Hematopoietic multipotent progenitor cell treated with erythropoietin and hydrocortisone succinate and interleukin-3 and kit ligand, for 4 days (in vitro differentiated cells): ENCODE measurements at places on chromosomes 2 and 18.

GRCh38 chr2:20934236-20934635, 109.6 kb downstream of the APOB start:
- no peak for DNase-seq

- no peak for DNase-seq
Measured at GRCh38 chr2:8520791-8521344, 161.0 kb upstream of the ID2 start.

- DNase-seq, result no peak
Measured at GRCh38 chr2:221896505-221897151, 324.5 kb upstream of the EPHA4 start.

- DNase-seq, result no peak
Measured at GRCh38 chr2:222837643-222838056, 23.2 kb upstream of the ACSL3 start.

GRCh38 chr2:95240091-95240490, 32.8 kb downstream of the ZNF892 start:
- DNase-seq, result no peak

DNA sequence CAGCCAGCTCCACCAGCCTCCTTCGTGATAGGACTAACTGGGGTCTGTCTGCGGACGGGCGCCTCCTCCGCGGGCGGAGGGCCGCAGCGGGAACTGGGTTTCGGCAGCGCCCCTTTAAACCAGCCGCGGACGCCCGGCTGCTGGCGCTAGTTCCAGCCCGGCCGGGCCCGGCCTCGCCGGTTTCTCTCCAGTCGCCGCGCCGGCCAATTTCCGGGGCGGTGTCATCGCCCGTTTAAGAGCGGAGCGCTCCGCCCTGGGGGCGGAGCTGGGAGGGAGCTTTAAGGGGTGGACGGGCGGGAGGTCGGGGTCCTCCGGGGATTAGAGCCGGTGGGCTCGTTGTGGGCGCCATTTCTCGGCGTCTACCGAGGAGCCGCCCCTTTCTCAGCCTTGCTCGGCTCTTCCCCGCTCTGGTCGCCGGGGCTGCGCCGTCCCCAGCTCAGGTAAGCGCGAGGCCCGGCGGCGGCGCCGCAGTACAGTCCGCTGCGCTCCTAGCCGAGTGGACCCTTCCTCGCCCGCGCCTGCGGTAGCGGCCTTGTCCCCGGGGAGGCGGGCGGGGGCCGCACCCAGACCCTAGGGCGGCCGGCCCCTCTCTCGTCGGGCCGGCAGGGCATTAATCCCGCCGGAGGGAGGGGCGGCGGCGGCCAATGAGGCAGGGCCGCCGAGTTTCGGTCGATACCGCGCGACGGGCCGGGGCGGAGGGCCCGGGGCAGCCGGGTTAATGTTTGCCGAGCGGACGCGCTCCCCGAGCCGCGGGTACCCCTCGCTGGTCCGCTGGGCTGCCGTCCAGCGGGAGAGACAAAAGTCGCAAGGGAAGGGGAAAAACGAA, at the start of gene EPB41L5:
EPB41L5 (plus strand) TSS at position 307 of the 826 bp plus-strand sequence. CDS start 6,008 bp downstream, outside the sequence.
- DNase-seq, result peak; percentile 95

- DNase-seq, result no peak
Measured at GRCh38 chr2:694906-695510, 17.8 kb upstream of the TMEM18 start.

DNA sequence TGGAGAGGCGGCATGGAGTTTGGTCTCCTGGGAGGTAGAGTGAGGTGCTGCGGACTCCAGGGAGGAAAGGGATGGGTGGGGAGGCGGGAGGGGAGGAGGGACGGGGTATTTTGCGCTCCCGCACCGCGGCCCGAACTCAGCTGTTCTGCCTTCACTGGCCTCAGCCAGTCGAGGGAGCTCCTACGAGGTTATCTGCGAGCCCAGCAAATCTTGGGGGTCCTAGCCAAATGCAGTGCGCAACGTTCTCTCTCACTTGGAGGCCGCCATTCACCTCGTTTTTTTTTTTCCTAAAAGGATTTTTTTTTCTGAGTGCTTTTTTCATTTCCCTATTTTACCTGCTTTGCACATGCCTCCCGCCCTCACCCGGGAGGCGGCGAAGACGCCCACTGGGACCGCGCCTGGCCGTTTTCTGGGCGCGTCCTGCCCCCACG, 877 bp upstream of the BCL2L11 start:
- peak; percentile 44 for DNase-seq

DNA sequence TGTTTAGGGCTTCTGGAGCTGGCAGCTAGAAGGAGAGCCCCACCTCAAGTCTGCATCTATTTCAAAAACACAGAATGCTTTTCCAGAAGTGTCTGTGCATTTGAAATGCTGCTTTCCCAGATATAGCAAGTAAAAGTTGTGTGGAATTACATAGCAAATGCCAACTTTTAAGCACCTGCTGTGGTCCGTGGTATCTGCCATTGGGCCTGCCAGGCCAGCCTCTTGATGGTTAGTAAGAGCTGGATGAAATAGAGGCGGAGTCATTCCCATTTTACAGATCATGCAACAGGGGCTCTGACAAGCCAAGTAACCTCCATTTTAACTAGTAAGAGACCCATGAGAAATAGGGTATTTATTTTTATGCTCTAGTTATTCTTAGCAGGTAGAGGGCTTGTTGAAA, 61.6 kb downstream of the MGAT5 start:
- DNase-seq, result no peak

DNA sequence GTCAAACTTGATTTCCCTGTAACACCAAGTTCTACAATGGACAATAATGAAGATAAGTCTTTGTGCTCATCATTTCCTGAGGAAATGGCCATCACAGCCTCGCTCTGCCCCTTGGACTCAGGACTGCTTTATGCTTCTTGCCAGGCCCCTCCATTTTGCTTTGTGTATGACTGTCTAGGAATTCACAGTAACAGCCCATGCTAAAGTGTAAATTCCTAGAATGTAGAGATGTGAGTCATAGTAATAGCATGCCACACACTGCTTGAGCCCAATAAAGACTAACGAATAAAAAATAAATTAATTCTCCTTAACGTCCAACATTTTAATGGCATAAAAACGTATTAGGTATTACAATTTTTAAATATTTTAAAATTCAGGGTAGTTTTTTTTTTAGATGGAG, 226.5 kb downstream of the PID1 start:
- DNase-seq, result no peak

DNA sequence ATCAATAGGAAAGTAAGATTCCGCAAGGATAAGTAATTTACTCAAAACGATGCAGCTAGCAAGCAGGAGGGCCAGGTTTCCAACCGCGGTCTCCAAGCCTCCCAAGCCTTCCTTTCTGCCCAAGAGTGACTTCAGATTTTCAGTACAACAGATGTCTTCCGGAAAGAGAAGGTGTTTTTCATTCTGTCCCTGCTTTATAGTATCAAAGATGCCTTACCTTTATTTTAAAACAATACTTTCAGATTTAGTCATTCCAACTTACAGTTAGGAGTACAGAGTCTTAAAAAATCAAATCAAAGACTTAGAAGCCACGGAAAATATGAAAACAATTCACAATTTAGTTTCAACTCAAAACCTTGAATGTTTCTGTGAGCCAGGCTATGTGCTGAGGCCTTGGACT, 43.6 kb downstream of the CYB5A start:
- DNase-seq, result no peak

- no peak for DNase-seq
Measured at GRCh38 chr2:221254299-221254698, 317.8 kb downstream of the EPHA4 start.

- peak; percentile 60 for DNase-seq
Measured at GRCh38 chr2:69933839-69934613, 19.1 kb downstream of the MXD1 start.

DNA sequence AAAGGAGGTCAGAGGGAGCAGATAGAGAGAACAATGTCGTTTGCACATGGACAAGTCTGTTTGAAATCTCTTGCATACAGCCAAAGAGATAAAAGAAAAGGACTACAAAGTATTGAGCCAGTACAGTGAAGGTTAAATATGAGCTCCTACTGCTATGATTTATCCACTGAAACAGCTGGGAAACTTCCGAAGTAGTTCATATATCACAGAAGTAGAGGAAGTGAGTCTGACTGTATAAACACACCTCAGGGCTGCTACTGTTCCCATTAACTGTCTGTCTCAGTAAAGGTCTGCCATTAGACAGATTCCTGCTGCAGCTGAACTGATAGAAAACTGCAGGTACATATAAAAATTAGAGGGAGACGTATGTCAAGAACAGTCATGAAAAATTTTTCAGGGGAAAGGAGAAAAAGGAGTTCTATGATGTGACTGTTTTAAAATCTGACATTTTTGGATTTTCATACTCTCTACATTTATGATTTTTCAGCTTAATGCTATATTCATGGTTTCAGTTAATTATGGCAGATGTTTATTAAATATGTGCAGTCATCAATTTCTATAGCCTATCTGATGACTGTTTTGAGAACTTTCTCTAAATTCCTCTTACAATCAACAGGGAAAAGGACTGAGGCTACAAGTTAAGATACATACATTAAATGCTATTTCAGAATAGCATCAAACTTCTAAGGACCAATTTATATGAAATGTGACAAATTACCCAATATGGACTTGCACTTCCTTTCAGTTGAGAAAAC, 364.7 kb downstream of the ERBB4 start:
- no peak for DNase-seq

DNA sequence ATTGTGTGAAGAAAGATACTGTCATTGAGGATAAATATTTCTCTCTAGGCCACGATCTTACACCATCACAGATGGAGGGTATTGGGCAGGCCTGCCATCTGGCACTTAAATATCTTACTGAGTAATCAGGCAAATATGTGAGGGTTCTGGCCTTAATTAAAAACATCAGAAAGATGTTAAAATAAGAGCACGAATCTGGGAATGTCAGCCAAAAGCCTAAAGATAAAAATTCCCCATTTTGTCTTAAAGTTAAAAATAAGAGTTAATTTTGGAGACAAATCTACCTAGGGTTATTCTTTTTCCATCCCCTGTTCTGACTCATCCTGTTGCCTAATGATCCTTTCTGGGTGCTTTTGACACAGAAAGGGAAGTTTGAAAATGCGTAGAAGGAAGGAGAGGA, 121.0 kb downstream of the SUCLG1 start:
- DNase-seq, result no peak

- DNase-seq, result no peak
Measured at GRCh38 chr18:23929362-23929930, 85.1 kb upstream of the TTC39C start.

GRCh38 chr2:189821953-189822748, 37.9 kb downstream of the PMS1 start:
- DNase-seq, result peak; percentile 20
